ENCODE measurements at places on chromosomes 11 and 22.

DNA sequence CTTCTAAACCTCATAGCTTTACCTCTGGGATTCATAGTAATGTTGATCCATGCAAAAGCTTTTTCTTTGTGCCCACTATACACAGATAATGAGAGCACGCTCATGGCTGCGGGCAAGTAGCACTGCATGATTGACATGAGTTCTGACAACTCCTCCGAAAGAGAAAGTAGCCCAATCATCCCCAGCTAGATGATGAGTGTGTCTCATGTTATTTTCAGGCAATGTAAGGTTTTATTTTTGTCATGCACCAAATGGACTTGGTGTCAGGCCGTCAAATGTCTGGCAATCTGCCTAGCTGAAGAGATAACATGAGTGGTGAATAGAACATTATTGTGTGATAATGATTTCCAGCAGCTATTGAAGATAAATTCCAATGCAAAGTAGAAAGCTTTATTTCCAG, 662.6 kb downstream of the NTM start:
- no peak for DNase-seq

DNA sequence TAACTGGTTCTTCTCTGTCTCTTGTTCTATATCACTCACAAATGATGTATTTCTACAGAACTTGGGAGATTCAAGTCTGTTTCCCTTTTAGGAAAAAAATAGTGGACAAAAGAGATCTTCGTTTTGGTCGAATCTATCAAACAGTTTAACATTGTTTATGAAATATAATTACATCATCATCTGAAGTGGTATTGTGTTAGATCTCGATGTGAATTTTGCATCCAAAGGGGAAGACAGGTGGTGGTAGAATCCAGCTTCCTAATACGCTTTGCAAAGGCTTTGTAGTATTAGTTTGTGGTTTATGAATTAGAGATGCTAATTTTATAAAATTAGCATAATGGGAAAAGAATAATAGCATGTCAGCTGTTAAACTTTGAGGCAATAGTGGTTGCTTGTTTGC, 3.4 kb downstream of the SIK2 start:
- no peak for DNase-seq

DNA sequence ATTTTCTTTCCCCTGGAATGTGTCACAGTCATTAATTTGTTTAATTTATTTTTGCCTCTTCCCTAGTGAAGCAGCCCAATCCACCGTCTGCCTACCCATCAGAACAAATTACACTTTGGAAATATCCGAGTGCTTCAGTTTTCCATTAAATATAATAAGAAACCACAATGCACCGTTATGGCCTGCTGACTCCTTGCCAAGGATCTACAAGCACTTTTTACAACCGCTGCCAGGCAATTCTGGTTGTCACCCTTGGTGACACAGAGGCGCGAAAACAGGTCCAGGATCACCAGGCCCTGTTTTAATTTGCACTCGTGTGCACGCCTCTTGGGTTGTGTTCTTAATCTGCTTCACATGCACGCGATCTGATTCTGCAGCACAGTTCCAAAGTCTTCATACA, 43.9 kb downstream of the KIRREL3 start:
- DNase-seq = no peak

- DNase-seq = no peak
Observed at GRCh38 chr11:18013790-18014507, 1.1 kb upstream of the SERGEF start.

DNA sequence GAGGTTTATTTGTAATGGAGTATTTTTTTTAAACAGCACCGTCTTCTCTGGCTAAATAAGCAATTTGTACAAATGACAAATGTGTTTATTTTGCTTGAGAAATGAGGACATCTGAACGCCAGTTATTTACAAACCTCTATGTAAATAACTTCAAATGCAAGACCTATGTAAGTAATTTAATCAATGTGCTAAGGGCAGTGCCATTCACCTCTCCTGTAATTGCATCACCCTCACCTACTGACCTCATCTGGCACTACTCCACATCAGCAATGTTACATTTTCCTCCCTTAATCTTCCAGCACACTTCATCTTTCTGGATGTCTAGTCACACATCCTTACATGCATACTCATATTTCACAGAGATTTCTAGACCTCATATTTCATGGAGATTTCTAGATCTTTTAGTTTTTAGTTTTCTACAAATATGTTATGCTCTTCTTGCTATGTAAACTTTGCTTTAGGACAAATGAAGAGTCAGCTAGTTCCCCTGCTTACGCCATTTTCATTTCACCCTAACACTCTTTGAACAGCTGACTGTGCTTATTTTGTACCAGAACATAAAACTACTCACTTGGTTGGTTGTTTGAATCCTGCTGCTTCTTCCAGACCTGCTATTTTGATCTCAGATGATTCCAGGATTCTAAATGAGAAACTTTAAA, 238.6 kb downstream of the GRM5 start:
- DNase-seq = no peak

DNA sequence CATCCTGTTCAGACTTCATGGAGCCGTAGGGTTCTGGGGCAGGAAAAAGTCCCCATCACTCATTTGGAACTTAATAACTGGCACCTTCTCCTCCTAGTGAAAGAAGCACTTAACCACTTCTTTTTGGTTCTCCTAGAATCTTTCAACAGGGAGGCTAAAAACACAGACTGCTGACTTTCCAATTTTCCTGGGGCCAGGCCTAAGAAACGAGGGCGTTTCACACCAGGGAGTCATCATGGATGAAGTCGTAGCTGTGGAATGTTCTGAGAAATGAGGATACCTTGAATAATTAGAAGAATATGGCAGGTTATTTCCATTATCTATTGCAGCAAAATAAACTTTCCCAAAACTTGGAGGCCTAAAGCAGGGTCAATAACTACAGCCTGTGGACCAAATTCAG, 26.0 kb upstream of the API5 start:
- no peak for DNase-seq

DNA sequence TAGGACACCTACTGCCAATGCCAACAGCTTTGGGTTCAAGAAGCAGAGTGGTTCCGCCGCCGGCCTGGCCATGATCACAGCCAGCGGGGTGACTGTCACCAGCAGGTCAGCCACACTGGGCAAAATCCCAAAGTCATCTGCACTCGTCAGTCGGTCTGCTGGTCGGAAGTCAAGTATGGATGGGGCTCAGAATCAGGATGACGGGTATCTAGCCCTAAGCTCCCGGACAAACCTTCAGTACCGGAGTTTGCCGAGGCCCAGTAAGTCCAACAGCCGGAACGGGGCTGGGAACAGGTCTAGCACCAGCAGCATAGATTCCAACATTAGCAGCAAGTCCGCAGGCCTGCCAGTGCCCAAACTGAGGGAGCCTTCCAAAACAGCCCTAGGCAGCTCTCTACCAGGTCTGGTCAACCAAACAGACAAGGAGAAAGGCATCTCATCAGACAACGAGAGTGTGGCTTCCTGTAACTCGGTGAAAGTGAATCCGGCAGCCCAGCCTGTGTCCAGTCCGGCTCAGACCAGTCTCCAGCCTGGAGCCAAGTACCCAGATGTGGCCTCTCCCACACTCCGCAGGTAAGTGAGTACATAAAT, 115.1 kb downstream of the DBX1 start:
- no peak for DNase-seq

DNA sequence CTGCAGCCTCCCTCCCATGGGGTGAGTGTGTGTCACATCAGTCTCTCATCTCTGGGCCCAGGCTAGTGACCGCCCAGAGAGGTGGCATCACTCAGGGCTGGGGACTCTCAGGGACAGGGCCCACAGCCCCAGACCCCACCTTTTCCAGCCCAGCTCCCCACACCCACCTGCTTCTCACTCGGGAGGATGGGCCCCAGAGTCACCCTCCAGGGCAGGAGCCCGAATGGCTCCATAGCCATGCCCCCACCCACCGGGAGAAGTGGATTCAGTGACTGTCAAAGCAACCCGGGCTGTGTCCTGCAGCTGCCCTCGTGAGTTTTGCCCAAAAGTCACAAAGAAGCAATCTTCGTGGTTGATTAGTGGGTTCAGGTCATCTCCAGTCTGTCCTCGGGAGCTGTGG, 26.0 kb downstream of the PARVG start:
- no peak for DNase-seq

DNA sequence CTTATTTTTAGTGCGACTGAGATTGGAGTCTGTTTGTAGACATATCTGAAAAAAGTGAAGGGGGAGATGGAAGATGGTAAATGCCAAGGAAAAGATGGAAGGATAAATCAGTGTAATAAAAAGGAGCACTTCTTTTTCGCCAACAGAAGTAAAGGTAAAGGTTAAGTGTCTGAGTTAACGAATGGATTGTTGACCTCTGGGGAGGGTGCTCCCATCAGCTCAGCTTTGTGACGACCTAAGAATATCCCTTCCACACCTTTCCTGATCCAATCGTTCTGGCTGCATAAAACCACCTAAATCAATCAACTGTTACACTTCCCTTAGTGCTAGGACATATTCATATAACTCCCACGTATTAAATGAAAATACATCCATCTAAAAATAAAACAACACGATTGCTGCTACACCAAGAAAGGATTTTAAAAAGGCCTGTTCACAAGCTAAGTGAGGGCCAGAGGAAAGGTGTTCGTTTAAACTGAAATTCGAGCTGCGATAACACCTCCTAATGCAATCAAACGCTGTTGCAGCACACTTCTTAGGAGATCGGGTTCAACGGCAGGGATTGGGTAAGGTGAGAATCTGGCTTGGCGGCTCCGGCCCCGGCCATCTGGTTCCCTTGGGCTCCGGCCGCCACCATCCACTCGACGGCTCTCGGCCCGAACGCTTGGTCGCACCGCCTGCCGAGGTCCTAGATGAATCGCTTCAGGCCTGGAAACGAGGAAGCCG, 658 bp downstream of the C11orf71 start:
- no peak for DNase-seq
